ENCODE measurements at places on chromosomes 1 and 21.

- no peak for DNase-seq
Observed at GRCh38 chr21:27567381-27567780, 600.5 kb upstream of the ADAMTS5 start.

DNA sequence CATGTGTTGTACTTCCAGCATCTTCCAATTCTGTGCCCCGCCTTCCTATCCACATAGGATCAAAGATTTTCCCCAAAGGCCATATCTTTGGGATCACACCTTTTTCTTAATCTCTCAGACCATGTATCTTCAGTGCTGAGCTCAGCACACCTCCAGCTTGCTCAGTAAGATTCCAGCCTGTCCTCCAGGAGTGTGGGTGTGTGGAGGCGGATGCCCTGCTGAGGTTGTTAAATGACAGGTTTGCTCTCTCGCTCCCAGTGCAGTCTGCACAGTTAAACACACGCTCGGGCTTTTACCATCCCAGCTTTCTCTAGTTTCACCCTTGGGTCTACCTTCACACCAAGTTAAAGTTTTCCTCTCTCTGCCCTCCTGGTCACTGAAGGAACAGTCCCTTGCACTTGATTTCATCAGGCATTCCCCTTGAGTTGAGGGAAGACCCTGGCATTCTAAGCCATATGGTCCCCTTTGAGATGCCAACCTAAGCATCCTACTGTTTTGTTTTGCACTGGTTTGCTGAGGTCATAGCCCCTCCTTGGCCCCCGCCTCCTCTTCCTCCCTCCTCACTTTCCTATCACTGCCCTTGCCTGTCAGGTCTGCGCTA is 13.7 kb downstream of the MYOG start:
- no peak for DNase-seq

DNA sequence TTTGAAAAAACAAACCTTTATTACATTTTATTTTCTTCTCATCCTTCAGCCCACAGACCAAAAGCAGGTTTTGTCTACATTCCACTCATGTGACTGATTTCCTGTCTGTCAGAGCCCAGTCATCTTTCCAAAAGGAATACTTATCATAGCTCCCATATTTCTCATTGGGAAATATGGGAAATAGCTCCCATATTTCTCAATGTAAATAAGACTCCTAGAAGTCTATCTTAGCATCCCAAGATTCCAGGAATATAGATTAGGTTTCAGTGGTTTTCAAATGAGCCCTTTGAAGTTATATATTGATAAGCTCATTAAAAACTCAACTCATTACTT is 19.1 kb upstream of the NRDC start:
- DNase-seq = peak; percentile 71

GRCh38 chr1:203156280-203156679 is 19.3 kb downstream of the MYBPH start:
- DNase-seq = no peak

GRCh38 chr1:27368869-27369582 is 2.3 kb upstream of the MAP3K6 start:
- no peak for DNase-seq

DNA sequence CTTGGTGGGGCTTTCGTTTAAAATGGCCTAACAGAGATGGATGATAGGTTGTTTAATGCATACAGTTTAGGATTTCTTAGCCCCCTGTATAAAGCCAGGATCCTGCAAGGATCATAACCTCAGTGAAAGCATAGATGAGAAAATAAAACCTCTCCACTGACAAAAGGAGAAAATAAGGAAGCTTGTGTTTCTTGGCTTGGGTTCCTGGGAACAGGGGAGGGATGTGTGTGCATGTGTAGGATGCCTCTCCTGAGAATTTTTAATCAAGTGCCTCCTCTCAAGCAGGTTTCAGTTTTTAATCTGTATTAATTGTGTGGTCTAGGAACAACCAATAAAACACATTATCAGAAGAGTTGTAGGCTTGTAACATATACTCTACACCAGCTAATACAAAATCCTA is 26.1 kb downstream of the PRKACB start:
- no peak for DNase-seq

- DNase-seq = no peak
Observed at GRCh38 chr1:55965981-55966461, 613.3 kb downstream of the PLPP3 start.

DNA sequence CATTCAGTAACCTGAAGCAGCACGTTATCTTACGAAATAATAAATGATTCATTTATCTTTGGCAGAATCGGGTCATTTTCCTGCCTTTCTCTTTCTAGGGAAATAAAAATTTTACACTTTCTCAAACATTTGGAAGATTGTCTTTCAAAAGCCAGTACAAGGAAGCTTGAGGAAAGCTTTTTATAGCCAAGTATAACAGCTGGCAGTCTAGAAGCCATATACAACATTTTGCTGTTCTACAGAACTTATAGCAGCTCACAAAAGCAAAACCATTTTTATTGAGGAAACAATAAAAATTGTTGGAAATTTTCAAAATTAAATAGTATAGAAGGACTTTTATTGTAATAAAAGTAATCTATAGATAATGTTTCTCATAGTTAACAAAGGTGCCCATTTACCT is 448.6 kb downstream of the SMYD3 start:
- DNase-seq = no peak

- DNase-seq = no peak
Observed at GRCh38 chr1:46341222-46342083, 846 bp downstream of the NSUN4 start.

DNA sequence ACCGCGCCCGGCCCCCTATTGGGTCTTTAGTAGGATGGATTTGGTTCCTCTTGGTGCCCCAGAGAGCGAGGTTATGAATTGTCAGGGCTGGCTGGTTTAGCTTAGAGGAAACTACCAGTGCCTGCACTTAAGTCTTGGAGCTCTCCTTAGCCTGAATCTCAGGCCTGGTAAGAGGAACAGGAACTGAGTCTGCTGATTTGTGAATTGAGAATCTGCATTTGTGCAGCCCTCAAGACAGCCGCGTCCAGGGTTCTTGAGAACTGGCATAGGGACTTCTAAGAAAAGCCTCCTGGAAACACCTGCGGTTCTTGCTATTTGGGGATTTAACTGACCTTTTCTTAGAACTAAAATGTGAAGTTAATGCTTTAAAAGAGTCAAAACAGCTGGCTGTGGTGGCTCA is 1.7 kb downstream of the NECAP2 start:
- DNase-seq = no peak

DNA sequence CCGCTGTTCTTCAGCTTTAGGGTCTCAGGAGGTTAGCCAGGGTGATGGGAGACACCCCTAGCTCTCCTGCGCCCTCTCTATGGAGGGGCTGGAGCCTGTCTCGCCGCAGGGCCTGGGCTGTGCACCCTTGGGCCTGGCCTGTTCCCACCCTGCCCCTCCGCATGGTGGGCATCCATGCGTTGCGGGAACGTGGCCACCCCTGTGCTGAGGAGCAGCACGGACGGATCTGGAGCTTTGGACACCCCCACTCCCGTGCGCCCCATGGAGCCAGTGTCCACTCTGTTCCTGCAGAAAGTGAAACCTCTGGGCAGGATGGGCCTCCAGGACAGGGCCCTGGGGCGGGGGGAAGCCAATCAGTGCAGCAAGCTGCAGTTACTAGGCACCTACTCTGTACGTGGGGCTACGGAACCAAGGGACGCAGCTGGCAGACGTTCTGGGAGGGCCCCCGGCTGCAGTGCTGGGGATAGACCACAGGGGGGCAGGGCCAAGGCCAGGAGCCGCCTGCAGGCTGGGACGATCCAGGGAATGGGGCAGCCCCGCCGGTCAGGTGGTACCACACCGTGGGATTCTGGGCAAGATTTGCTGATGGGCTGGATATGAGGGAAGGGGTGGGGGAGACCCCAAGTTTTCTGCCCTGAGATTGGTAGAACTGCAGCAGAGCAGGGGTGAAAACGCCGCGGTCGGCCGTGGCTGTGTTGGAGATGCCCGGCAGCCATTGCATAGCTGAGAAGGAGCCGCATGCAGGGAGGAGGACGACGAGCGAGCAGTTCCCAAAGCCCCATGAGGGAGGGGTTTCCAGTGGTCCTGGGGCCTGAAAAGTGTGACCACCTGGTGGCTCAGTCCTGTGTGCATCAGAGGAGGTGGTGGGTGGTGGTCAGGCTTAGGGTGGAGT is 43.3 kb downstream of the TP73 start:
- no peak for DNase-seq

GRCh38 chr1:94239796-94240195 is 2.4 kb upstream of the ARHGAP29 start:
- no peak for DNase-seq

GRCh38 chr1:212949771-212950170 is 570 bp upstream of the VASH2 start:
- no peak for DNase-seq

GRCh38 chr21:20272791-20273362 is 725.3 kb upstream of the NCAM2 start:
- no peak for DNase-seq

DNA sequence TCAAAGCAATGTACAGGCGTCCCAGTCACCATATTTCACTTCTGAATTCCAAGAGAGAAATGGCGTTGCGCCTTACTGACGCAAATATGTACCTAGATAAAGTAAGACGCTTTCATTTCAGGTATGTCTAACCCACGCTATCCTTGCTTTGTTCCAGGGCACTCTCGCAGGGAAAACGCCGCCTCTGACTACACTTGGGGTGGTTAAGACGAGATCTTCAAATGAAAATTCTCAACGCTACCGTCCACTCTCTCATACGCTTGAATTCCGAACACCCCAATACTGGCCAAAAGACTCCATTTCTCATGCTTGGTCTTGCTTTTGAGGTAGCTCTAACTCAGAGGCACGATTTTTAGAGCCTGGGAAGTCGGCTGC is 736 bp upstream of the ZMPSTE24 start:
- DNase-seq = no peak

GRCh38 chr1:54274448-54274847 is 74.5 kb downstream of the MRPL37 start:
- DNase-seq = no peak

GRCh38 chr1:157457279-157457678 is 95.0 kb downstream of the FCRL5 start:
- no peak for DNase-seq

- no peak for DNase-seq
Observed at GRCh38 chr1:3599816-3600215, 11.5 kb downstream of the MEGF6 start.

- no peak for DNase-seq
Observed at GRCh38 chr1:110433213-110433612, 17.7 kb upstream of the PROK1 start.

GRCh38 chr1:179082999-179083335 is 1.1 kb downstream of the TOR3A start:
- no peak for DNase-seq

DNA sequence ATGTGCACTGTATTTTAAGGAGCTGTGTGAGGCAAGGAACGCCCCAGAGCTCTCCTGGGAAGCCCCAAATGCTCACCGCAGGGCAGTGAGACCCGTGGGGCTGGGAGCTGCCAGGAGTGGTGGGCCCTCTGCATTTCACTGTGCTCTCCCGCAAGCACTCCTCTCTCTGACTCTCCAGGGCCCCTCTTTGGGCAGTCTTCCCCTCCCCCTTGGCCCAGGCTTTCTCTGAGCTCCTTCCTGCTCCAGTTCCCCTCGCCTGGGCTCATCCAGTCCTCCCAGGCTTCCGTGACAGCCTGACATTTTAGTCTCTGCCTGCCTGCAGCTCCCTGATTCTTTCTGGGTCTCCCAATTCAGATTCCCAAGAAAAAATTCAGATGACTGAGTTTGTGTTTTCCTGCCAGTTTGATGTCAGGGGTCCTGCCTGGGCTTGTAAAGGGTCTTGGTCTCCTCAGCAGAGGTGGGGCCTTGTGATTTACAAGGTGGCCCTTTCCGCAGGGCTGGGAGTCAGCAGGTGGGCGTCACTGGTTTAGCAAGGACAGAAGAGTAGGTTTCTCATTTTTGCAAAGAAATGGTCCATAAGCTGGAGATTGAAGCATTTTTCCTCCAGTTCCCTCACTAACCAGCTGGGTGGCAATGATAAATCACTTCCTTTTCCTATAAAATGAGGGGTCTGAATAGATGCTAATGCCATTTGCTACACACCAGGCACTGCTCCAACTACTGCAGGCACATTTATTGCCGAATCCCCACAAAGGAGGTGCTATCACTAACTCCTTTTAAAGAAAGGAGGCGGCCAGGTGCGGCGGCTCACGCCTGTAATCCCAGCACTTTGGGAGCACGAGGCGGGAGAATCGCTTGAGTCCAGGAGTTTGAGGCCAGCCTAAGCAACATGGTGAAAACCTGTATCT is 1.9 kb upstream of the CA6 start:
- DNase-seq = no peak

DNA sequence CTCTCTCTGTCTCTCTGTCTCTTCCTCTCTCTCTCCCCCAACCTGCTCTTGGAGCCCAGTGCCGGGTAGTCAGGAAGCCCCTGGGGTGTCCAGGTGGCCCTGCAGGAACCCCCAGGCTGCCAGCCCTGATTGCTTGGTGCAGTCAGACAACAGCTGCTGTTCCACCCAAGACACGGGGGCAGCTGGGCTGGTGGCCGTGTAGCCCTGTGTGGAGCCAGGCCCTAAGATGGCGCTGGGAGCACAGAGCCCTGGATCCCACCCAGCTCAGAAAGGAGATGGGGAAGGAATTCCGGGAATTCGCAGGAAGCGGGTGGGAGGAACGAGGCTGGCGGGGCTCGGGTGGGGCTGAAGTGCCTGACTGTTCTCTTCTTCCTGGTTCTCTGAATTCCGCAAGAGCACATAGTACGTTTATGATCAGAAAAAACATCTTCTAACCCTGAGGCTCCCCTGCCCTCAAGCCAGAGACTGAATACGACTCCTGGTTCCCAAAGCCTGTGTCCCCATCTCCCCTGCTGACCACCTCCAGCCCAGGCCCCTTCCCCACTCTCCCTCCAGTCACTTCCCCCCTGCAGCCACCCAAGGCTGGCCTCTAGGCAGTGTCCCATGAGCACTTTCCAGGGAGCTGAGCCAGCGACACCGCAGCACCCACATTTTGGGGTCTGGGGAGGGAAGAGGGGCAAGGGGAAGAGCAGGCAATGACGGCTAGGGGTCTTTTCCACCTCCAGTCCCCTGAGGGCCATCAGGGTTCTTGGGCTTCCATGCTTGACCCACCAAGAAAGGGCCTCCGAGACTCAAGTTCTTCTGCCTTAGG is 55.0 kb downstream of the WNT9A start:
- DNase-seq = no peak

- no peak for DNase-seq
Observed at GRCh38 chr21:17784180-17784598, 35.0 kb downstream of the C21orf91 start.

DNA sequence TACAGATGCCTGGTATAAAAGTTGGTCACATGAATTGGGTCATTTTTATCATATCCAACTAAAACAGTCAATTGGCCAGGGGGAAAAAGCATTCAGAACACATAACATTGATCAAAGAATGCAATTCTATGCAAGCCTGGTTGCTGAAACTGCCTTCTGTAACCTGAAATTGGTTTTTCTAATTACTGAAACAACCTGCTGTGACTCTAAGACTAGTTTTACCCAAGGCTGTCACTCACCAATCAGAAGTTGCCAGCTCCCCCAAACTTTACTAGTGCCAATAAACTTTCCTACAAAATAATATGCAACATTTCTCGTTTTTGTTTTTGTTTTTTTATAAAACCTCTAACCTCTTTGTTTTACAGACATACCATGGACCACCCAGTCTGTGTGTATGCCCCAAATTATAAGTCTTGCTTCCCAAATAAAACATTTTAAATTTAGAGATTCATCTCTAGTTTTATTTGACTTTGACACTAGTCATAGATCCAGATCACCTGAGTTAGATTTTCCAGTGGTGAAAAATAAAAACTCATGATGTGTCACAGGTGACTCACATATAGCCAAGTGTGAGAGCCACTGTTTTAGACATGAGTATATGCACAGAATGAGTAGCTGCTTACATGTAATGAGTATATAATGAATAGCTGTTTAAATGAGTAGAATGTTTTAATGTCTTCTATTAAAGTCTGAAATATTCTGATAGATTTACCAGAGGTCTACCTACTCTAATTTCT is 64.2 kb upstream of the CR2 start:
- DNase-seq = no peak
